ENCODE measurements at places on chromosomes 3 and 15.

- no peak for DNase-seq
These were observed 16.5 kb downstream of the RAB11A start for GRCh38 chr15:65885668-65886218.

- DNase-seq: no peak
These were observed 279.1 kb upstream of the ICE2 start for GRCh38 chr15:60757831-60758570.

DNA sequence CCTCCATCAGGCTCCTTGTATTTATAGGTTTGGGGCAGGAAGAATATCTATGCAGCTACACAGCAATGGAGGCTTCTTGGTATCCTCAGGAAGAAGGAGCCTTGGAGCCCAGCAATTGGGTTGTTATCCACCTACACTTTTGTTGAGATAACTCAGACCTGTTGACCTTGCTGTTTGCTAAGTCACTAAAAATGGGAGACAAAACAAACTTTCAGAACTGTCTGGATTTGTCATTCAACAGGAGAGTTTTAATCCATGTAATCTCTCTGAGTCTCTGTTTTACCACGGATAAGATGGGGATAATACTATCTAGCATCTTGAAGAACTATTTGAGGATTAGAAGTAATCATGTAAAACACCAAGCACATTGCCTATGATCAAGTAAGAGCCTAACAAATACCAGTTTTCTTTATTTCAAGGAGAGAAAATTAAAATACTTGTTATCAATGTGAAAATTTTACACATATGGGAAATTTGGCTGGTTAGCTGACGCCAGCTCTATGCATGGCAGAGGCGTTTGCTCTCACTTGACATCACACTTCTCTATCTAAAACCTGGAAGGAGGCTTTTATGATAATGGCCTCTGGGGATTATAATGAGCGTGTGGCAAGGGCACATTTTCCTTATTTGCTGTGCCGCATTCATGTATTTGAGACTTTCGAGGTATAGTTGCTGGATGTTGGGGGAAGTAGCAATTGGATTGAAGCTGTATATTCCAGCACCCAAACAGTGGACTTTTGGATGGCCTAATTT is 215.6 kb downstream of the PDCD6IP start:
- DNase-seq: no peak

DNA sequence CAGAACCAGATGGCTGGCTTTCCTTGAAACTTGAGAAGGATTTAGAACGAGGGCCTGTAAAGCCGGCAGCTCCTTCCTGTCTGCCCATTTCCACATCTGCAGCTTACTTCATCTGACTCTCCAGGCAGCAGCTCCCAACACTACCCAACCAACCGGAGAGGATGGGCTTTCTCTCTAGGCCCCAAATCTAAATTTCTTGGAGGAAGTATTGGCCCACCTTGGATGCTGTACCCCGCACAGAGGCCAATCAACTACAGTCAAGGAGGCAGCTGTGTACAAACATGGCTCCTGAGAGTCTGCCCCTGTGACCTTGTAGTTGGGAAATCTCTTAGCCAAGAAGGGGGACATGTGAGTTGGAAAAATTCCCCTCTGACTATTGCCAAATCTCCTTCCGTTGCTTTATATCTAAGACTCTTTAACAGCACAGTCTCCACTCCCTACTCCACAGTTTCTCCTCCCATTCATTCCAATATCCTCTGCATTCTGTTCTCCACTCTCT is 8.0 kb upstream of the ACAP2 start:
- DNase-seq: no peak

DNA sequence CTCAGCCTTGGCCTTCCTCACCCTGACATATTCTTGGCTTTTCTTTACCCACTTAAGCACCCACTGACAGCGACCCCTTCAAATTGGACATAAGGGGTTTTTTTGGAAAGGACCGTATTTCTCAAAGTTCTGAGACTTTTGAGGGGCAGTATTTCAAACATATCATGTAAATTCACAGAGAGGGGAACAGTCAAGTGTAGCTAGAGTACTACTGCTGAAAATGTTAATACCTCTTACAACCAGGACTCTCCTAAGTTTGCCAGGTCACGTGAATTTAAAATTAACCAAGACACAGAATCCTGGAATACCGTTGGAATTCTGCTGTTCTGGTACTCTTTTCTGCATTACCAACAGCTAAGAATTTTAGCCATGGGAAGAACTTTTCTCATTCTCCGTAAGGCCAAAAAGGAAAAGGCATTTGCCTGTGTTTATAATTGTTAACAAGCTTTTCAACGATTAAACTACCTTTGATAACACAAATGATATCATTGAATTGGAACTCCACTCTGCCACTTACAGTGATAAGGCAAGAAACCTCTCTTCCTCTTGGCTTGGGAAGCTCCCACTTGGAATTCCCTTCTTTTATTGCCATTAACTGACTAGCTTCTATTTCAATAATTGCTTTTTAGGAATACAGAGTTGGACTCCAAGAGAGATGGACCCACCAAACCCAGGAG is 597 bp upstream of the GBE1 start:
- DNase-seq: no peak

- no peak for DNase-seq
These were observed 34.0 kb upstream of the DUSP7 start for GRCh38 chr3:52090131-52090932.

All from AML-193 (cell line).